Fibroblast of skin of abdomen (primary cell): ENCODE measurements at places on chromosomes 2 and 18.

GRCh38 chr18:10919851-10920250, 229.5 kb downstream of the PIEZO2 start:
- DNase-seq = no peak

DNA sequence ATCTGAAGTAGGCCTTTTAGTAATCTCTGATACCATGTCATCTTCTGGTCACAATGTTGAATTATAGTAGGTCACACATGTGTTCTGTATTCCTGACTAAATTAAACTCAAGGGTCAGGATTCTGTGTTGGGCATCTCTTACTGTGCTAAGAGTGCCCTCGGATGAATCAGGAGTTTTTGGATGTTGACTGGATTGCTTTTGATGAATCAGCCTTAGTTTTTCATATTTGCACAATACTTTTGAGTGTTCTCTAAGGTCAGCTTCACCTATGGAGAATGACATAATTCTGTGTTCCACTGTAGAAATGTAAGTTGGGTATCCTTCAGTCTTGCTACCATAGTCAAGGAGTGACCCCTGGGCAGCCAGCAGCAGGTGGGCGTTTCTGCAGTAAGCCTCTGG, 190.1 kb downstream of the PTPRM start:
- no peak for DNase-seq

DNA sequence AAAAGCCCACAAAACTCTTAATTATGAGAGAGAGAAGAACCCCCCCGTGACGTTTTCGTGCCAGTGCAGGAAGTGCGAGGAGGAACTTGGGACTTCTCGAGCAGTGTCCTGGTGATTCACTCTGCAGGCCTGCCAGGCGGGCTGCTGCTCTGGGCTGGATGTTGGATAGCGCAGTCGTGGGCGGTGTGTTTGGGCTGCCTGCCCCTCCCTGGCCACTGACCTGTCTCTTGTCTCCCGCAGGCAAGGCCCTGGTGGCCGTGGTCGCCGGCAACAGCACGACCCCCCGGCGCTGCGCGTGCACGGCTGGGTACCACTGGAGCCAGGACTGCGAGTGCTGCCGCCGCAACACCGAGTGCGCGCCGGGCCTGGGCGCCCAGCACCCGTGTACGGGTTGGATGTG, 29.0 kb downstream of the TNFRSF11A start:
- no peak for DNase-seq

GRCh38 chr18:49123431-49123830, 172.7 kb upstream of the SMAD7 start:
- DNase-seq = no peak

- DNase-seq = no peak
Observed at GRCh38 chr2:162053066-162053807, 20.8 kb downstream of the DPP4 start.

- peak; percentile 71 for DNase-seq
Observed at GRCh38 chr2:84901593-84902120, 3.8 kb upstream of the TMSB10 start.

- DNase-seq = no peak
Observed at GRCh38 chr18:2854875-2855274, 8.1 kb downstream of the EMILIN2 start.

DNA sequence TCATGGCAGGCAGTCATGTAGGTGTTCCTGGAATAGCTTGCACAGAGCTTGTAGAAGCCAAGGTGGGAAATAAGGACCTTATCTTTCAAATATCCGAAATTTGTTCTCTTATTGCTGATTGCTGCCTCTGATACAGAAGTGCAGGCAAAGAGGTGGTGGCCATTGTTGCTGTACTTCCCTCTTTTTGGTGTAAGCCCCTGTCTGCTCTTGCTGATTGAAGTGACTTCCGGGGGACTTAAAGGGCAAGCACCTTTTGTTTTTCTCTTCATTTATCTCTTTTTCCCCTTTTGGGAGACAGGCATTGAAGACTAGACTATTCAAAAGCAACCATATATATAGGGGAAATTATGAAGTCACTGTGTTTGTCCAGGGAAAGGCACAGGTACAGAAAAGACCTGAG, 131.6 kb upstream of the OTX1 start:
- no peak for DNase-seq

GRCh38 chr2:71706121-71706520, 252.8 kb downstream of the DYSF start:
- no peak for DNase-seq

DNA sequence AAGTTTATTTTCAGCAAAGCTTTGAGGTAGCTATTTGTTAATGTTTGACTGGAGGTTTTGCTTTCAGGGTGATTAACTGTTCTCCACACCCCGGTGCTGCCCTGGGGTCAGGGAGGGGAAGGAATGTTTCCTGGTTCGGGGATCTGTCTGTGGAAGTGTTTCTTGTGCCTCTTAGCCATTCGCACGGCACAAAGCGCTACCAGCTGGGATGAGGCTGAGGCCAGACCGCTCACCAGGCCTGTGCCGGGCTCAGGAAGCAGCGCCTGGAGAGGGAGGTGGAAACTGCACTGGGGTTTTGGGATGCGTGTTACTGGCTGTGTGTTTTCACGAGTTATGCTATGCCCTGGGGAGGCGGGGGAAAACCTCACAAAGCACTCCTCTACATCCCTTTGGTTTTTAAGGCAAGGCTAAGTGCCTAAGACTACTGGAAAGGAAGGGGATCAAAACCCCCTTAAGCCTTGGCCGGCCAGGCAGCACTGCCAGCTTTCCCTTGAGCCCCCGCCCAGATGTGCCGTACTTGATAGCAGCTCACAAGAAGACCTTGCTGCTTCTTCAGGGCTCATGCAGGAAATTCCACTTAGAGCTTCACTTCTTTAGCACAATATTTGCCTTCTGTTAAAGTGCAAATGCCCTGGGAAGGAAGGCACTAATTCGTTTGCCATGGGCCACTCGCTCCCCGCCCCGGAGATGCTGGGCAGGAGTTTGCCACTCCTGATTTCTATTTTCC, 65.7 kb upstream of the CNGA3 start:
- DNase-seq = no peak

- DNase-seq = peak; percentile 71
Observed at GRCh38 chr2:204260162-204260877, 285.0 kb upstream of the PARD3B start.

- DNase-seq = no peak
Observed at GRCh38 chr2:197234671-197235191, 75.8 kb downstream of the ANKRD44 start.

- no peak for DNase-seq
Observed at GRCh38 chr2:162126527-162126926, 25.5 kb downstream of the GCG start.

DNA sequence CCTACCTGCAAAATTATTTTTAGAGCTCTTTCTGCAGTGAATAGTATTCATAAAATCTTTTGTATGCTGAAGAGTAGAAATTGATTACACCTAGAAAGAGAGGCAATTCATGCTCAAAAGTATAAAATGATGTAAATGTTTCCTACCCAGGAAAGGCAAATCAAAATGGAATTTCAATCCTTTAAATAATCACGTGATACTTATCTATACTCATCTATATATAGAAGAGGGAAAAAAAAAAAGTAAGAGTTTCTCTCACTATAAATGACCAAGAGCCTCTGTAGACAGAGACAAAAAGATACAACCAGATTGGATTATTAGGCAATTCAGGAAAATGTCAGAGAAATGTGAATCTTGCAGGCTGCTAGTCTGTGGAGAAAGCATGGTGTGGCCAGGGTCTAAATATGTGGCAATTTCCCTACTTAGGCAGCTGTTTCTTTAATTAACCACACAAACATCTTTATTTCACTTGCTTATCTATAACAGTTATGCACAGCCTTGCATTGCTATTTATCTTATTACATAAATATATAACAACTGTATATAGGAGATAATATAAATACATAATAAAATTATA, 39.5 kb downstream of the METTL8 start:
- no peak for DNase-seq

GRCh38 chr18:50816419-50817166, 3.2 kb downstream of the MRO start:
- DNase-seq = no peak

DNA sequence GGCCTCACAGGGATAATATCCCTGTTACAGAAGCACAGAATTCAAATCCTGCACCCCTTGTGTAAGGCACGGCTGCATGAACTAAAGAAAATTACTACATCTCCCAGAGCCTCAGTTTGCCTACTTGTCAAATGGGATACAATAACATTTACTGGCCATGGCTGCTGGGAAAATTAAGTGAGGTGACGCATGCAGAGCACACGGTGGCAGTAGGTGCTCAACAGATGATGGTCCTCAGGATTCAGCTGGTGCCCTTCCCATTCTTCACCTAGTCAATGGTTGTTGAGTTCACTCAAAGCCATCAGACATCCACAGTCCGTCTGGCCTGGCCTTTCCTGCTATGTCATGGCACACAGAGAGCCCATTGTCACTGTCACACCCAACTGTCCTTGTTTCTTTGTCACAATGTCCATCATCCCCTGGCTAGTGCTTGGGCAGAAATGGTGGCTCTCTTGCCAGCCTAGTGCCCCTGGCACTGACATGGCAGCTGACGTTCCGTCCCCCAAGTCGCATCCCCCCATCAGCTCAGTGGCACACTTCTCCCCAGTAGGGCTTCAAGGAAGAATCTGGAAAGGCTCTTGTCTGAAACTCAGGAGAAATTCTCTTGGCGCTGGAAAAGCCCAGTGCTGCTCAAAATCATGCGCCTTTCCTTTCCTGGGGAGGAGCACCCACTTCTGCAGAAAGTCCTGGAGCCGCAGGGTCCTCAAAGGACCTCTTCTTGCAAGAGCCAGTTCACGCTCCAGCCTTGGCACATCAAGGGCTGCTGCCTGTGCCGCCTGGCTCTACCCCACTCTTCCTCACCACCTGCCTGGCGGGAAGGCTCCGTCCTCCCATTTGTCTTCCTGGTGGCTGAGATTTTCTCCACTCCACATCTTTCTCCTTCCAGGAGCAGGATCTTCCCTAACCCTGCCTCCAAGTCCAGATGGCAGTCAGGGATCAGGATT, 55.9 kb upstream of the SLC66A3 start:
- no peak for DNase-seq

DNA sequence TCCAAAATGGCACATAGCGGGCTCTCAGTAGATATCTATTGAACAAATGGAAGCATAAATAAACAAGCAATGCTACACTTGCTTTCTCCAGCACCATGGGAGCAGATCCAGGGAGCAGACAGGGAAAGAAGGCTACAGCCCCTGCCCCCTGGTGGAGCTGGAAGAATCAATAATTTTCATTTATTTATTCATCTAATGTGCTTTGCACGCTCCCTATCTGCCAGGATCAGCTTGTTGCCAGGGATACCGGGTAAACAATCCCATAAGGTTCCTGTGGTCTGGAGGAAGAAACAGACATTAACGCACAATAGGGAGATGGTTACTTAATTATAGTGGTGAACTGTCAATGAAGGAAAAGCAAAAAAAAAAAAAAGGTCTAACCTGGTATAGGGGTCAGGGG, 40.1 kb upstream of the CLASP1 start:
- DNase-seq = peak; percentile 48

DNA sequence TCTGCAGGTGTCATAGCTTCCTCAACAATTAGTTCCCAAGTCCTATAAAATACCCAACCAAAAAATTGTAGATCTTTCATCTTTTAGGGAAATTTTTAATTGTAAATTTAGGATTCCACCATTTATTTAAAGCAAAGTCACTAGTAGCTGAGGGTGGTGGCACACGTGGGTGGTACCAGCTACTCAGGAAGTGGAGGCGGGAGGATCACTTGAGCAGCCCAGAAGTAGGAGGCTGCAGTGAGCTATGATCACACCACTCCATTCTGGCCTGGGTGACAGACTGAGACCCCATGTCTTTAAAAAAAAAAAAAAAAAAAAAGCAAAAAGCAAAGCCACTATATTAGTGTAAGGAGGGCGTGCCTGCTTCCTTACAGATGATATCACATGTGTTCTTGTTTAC, 60.3 kb upstream of the GREB1L start:
- DNase-seq = no peak

DNA sequence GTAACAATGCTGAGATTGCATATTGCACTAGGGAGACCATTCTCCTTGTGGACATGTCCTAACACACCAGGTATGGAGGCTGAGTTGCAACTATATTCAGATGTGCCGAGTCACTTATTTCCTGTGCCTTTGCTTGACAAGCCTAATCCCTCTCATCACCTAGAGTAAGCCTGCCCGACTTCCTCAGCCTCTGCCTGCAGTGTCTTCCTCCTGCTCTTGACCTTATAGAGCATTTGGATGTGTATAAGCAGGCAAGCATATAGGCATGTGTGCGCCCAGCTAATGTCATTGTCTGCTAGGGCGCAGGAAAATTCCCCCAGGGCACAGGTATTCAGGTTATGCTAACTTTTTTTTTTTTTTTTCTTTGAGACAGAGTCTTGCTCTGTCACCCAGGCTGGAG, 316.9 kb downstream of the CDH2 start:
- no peak for DNase-seq

GRCh38 chr2:240248721-240249422, 108.4 kb upstream of the OTOS start:
- DNase-seq = no peak

DNA sequence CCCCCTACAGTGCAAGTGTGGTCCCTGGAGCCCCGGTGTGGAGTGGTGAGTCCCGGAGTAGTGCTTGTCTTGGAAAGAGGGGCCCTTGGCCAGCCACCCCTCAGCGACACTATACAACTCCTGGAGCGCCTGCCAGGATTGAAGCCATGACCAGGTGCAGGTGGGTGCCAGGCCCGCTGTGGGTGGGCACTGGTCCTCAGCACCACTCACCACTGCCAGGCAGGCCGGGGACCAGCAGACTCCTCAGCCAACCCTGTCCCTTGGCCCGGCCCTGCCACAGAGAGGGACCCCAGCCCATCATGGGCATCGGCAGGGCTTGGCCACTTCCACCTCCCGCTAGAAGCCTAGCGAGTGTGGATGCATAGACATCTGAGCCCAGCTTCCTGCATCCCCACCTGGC, 42.2 kb downstream of the STK25 start:
- DNase-seq = no peak

DNA sequence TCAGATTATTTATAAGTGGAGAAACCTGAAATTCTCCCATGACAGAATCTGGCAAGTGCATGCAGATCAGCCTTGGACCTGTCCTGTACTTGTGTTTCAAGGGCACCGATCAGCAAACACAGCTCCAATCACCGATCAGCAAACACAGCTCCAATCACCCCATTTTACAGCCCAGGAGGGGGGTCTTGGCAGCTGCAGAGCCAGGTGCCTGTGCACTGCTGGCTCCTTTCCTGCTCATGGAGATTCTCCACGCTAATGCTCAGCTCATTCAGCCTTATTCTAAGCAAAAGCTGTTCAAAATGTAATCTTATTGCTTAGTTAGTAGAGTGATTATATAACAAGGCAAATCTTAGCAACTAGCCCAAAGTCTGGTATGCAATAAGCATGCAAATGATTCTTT, 623.1 kb upstream of the HS6ST1 start:
- DNase-seq = no peak
